SW480 (cell line): ENCODE measurements at places on chromosomes 12 and 14.

GRCh38 chr12:94525951-94526350 is 66.3 kb upstream of the CEP83 start:
- DNase-seq = no peak

- no peak for DNase-seq
These were observed 450.2 kb upstream of the MDGA2 start for GRCh38 chr14:48125654-48126053.

GRCh38 chr12:13011098-13011497 is 11.0 kb upstream of the HEBP1 start:
- no peak for DNase-seq

DNA sequence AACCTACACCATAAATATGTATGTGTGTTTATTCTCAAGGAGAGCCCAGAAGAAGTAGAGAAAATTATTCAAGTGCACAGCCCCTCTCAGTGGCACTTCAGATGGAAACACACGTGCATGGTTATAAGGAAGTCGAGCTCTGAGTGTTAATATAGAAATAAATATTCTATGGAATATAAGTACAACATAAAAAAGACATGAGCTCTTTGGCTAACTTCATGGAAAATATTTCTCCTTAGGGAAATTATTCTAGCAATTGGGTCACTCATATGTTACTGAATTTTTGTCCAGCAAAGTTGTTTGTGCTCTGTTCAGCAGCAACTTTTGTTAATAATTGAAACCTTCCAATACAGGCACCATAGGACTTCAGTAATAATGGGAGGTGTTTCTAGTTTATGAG is 939.0 kb downstream of the LRFN5 start:
- DNase-seq = no peak

DNA sequence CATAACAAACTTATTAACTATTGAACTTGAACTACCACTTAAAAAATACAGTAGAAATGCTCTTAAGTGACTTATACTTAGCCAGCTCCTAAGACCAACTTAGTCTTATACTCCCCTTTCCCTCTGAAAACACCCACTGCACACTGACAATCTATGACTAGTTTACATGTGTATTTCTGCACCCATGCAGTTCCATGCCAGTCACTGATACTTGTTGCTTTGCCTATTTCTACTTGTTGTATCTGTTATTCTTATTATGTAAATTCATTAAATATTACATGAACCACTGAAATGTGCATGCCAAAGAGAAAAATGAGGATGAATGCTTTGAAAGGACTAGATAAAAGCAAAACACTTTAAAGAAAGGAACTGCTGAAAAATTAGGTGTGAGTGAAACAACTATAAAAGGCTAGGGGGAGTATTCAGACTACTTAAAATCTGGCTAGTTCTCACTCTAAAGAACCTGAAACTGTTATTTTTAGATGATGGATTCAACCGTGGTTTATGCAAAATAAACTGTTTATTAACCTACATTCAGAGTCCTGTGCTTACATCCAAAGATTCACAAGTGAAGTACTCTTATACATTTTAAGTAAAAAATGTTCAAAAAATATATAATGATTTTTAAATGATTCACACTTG is 74.7 kb downstream of the RPS6KA5 start:
- no peak for DNase-seq
